ENCODE measurements at places on chromosomes 12 and 14. TPM values are rescaled to one million over a fixed set of nuclear protein-coding genes. Genes with fewer than 3 reads are reported as not detected.

ZNF385A gene
- total RNA-seq, result 23.2 TPM

TBX5 gene
- total RNA-seq, result not detected

GRCh38 chr12:129185855-129186254, 332.6 kb downstream of the GLT1D1 start:
- no peak for DNase-seq

DNA sequence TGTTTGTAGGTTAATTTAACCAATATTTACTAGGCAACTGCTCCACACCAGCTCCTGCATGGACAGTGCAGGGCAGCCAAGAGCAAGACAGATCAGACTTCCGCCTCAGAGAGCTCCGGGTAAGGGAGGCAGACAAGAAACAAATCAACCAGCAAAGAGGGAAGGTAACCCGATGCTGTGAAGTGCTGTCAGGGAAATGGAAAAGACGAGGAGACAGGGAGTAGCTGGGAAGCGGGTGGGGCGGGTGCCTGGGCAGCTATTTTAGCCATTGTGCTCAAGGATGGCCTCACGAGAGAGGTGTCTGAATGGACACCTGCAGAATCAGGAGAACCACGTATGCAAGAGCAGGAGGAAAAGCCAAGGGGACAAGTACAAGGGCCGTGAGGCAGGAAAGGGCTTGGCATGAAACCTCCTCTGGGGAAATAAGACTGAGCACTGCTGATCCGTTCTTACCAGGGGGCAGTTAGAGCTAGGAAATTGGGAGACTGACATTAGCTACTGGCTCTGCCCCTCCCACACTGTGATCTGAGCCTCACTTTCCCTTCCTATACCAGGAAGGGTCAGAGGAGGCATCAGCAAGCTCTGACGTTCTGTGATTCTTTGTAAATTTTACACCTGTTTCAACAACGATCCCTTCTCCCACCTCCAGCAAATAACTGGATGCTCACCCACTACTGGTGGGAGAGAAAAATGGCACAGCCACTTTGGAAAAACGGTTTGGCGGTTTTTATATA, 6.5 kb upstream of the TMEM119 start:
- no peak for DNase-seq

- DNase-seq, result no peak
Measured at GRCh38 chr14:49642163-49642562, 7.1 kb upstream of the DNAAF2 start.

DNA sequence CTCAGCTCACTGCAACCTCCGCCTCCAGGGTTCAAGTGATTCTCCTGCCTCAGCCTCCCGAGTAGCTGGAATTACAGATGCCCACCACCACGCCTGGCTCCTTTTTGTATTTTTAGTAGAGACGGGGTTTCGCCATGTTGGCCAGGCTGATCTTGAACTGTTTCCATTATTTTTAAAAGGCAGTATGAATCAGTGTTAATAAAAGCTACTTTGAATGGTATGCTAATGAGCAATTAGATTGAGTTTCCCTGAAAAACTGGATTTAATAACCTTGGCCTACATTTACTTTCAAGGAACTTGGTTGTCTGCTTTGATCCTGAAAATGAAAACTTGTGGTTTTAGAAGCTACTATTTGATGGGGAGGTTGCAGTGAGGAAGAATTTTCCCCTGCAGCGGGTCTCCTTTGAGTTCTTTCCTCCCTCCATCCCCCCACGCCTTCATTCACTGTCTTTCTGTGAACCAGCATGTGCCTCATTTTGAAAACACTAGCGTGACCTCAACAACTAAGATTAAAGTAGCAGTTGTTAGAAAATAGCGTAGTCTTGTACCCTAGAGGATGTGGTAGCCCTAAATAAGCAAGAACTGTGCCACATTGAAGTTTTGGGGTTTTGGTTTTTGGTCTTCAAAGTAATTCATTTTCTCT, 17.8 kb upstream of the RPS6KA5 start:
- DNase-seq, result no peak

GRCh38 chr12:131061041-131061806, 107.5 kb downstream of the ADGRD1 start:
- DNase-seq, result peak; percentile 59

DNA sequence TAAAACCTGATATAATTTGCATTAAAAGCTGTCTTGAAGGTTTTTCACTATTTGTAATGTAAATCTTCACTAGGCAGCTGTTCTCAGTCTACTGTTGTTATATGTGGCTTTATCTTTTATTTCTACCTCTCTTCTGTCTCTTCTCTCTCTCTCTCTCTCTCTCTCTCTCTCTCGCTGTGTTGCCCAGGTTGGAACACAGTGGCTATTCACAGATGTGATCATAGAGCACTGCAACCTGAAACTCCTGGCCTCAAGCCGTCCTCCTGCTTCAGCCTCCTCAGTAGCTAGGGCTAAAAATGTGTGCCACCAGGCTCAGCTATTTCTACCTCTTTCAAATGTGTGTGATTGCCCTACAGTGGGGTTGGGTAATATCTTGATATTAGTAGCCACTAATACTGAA, 21.1 kb downstream of the FUT8 start:
- no peak for DNase-seq

- DNase-seq, result no peak
Measured at GRCh38 chr12:103929784-103930033, 501 bp upstream of the HSP90B1 start.

DNA sequence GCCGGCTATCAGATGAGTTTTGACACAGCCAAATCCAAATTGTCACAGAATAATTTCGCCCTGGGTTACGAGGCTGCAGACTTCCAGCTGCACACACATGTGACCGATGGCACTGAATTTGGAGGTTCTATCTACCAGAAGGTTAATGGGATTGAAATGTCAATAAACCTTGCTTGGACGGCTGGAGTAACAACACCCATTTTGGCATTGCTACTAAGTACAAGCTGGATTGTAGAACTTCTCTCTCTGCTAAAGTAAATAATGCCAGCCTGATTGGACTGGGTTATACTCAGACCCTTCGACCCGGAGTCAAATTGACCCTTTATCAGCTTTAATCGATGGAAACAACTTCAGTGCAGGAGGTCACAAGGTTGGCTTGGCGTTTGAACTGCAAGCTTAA, 100.2 kb upstream of the EVL start:
- DNase-seq, result no peak

GRCh38 chr14:76293221-76293620, 82.7 kb upstream of the ESRRB start:
- DNase-seq, result no peak

HHIPL1 gene
- total RNA-seq, result 11.6 TPM

AMN1 gene
- 12.3 TPM for total RNA-seq

GRCh38 chr14:65359503-65359902, 53.0 kb upstream of the FUT8 start:
- no peak for DNase-seq

- DNase-seq, result no peak
Measured at GRCh38 chr12:114499338-114499737, 93.4 kb upstream of the TBX5 start.

DNA sequence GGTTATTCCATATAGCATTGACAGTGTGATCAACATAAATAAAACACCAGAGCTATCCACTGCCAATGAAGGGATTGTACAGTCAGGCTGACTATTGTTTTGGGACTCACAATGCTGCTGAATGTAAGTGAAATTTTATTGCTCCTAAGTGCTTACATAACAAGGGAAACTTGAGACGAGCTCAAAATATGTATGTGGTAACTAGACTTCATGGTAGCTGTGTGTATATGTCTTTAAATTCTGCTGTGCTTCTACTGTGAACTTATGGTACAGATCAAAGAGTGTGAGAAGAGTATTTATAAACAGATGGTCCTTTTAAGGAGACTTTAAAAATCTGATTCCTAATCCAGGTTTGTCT, 6.9 kb downstream of the FLRT2 start:
- DNase-seq, result no peak

DNA sequence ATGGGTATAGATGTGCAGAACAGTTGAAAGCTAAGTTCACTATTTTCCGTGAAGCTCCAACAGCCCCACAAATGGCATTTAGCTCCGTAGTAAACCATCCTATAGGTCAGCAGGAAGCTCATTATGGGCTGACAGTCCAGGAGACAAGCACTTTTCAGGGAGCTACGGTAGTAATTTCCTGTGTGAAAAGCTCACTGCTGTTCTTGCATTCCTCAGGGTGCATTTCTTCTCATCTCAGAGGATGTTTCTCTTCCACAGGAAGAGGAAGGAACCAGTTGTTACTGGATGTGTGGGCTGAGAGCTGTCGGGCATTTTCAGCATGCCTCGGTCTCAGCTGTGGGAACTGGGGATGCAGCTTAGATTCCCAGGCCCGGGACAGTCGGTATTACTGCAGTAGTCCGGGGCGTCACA, 72.8 kb downstream of the GALNT4 start:
- DNase-seq, result no peak

- DNase-seq, result no peak
Measured at GRCh38 chr12:116280595-116281290, 3.2 kb upstream of the MED13L start.

GRCh38 chr12:14416658-14417057, 51.2 kb downstream of the ATF7IP start:
- no peak for DNase-seq

LHX5 gene
- not detected for total RNA-seq

- no peak for DNase-seq
Measured at GRCh38 chr12:123546281-123546680, 12.8 kb upstream of the RILPL1 start.

DNA sequence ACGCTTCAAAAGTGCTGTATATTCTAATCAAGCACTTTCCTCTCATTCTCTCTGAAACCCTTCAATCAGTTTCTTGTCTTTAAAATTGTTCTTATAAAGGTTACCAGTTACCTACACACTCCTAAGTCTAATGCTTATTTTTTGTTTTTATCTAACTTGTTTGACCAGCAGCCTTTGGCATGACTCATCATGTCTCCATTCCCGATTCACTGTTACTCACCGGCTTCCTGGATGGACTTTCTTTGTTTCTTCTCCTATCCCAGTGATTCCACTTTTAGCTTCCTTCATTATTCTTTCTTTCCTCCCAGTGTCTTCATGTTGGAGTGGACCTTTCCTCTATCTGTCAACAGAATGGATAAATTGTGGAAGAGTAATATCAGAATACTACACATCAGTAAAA, 368.6 kb upstream of the CCDC196 start:
- DNase-seq, result no peak

DNA sequence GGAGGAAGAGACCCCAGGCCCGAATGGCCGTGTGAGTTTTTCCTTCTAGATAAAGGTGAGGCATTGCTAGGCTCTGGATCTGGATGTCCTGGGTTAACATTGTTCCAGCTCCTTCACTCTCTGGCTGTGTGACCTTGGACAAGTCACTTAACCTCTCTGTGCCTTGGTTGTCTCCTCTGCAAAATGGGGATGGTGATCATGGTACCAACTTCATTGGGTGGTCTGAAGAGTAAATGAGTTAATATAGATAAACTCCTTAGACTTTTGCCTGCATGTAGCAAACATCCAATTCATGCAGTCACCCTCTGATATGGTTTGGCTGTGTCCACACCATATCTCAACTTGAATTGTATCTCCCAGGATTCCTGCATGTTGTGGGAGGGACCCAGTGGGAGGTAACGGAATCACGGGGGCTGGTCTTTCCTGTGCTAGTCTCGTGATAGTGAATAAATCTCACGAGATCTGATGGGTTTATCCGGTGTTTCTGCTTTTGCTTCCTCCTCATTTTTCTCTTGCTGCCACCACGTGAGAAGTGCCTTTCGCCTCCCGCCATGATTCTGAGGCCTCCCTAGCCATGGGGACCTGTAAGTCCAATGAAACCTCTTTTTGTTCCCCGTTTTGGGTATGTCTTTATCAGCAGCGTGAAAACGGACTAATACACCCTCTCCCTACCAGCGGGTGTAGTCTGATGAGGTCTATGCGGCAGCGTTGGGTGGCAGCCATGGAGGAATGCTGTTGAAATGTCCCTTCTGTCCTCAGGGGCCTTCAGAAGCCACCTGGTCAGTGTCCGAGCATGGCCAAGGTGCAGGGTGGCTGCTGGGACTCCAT, 256.1 kb downstream of the GLT1D1 start:
- DNase-seq, result no peak

GRCh38 chr14:26984311-26985177, 386.7 kb upstream of the NOVA1 start:
- DNase-seq, result no peak
